ENCODE measurements at places on chromosomes 13 and 19.
A peak's percentile ranks its signal among the peaks of the same experiment; 100 is the strongest.

DNA sequence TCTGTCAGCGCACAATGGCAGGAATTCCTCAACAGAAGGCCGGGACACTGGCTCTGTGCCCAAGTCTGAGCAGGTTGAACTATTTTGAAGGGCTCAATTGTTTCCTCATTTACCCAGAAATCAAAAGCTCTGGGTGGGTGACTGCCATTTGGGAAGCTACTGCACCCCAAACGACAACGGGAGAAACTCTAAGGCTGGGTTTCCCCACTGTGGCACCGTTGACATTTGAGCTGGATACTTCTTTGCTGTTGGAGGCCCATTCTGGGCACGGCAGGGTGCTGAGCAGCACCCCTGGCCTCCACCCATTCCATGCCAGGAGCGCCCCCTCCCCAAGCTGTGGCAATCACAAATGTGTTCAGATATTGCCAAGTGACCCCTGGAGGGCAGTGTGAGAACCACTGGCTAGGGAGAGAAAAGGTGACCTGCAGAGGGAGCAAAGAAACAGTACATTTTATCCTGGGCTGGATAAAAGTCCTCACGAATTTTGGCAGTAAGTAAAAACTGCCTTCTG lies 62.5 kb downstream of the RFX2 start:
- no peak for DNase-seq

DNA sequence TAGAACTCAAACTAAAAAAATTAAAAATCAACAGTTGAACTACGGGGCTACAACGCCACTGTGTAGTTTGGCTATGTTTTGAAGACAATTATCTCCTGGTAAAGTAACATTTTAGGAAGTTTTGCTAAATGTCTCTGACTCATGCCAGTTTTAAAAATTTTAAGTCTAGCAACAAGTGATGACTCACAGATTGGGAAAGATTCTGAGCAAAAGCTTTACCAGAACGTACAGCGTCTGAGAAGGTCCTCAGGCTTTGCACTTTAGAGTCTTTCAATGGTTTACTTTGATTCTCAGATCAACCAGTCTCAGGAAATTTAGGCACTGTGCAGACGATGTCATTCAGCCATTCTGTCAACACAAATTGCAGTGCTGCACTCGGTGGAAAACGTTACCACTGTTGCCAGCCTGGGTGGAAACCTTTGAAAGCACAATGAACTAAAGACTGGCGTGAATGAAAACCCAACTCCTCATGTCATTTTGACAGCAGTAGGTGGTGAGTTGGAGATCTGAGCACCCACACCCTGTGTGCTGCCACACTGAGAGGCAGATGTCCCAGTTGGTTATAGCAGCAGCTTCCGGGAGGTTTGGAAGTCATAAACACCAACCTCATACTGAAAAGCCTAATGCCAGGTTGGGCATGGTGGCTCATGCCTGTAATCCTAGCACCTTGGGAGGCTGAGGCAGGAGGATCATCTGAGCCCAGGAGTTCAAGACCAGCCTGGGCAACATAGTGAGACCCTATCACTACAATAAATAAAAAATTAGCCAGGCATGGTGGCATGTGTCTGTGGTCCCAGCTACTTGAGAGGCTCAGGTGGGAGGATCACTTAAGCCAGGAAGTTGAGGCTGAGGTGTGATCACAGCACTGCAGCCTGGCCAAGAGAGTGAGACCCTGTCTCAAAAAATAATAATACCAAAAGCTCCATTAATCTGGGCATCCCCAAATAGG lies 6.3 kb upstream of the WTIP start:
- DNase-seq: peak; percentile 58

GRCh38 chr13:95676105-95676761 lies 706 bp upstream of the DNAJC3 start:
- DNase-seq: no peak

DNA sequence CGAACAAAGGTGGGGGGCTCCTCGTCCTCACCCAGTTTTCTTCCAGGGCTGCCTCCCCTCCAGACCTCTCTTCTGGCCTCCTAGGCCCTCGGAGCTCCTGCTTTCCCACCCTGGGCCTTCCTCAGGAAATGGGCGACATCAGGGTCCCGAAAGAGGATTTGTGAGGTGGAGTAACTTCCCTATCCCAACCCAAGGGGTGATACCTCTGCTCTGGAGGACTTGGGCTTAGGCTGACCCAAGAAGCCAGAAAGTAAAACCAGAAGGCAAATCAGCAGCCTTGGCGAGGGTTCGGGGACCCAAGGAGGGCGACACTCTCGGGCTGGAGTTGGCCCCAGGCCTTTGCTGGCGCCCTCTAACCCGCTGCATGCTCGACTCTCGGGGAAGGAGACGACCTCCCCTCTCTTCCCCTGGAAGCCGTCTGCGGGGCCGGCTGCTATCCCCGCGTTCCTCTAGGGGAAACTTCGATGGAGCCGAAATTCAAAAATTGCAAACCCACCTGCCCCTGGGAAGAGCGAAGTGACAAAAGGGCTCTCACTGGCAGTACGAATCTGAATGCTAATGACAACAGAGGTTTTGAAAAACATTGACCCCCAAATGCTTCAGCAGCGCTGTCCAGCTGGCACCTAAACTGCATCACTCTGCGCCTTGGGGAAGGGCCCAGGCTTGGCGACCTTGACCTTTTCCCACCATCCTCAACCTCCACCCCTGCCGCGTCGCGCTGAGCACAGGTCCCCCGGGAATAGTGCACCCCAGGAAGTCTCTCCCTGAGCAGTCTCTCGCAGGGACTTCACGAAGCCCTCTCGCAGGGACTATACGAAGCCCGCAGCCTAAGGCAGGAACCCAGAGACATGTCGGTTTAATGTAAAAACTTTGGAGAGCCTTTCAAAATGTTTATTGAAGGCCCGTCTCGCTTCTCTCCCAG lies 2.4 kb downstream of the PDX1 start:
- no peak for DNase-seq

DNA sequence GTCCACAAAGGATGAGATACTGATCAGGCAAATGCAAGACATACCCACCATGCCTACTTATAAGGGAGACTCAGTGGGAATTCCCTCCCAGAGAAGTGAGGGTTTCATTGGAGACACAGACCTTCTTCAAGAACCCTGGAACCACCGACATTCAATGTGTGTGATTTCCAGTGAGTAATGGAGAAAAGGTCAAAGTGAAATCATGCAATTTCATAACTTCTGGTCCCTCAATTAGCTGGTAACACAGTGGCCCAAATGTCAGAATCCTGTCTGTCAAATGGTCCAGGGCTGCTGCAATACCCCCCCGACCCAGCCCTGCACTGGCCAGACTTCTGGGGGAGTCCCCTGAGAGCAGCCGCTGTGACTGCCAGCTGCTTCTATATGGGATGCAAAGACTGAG lies 4.7 kb upstream of the METTL21C start:
- no peak for DNase-seq

All from ascending aorta (tissue), 2 donors.